ENCODE measurements at places on chromosomes 7 and 10. TPM values are rescaled to one million over a fixed set of nuclear protein-coding genes. Genes with fewer than 3 reads are reported as not detected.

The MMRN2 gene
- total RNA-seq: 0.06 TPM

The CH25H gene
- not detected for total RNA-seq

The NPSR1 gene
- not detected for total RNA-seq

The GSTK1 gene
- total RNA-seq: 90.7 TPM

The SUFU gene
- 0.40 TPM for total RNA-seq

The NXPH1 gene
- not detected for total RNA-seq

The NRG3 gene
- total RNA-seq: not detected

The OR9A2 gene
- total RNA-seq: not detected

The ENTPD1 gene
- 0.06 TPM for total RNA-seq

The CPA2 gene
- 0.11 TPM for total RNA-seq

DNA sequence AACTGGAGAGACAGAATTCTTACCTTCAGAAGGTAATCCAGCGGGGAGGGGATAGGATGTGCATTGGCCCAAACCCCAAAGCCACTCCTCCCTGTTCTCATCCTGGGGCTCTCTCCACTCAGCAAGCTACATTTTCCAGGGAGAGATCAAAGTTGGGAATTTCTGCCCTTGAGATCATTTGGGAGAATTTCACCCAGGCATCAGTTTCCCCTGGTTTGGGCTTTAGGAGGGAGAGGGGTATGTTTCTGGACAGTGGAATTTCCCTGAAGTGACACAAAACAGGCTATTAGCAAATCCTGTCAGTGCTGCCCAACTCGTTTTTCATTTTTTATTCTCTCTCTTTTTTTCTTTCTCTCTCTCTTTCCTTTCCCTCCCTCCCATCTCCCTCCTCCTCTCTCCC is 35.7 kb downstream of the CYP17A1 start:
- no peak for DNase-seq

DNA sequence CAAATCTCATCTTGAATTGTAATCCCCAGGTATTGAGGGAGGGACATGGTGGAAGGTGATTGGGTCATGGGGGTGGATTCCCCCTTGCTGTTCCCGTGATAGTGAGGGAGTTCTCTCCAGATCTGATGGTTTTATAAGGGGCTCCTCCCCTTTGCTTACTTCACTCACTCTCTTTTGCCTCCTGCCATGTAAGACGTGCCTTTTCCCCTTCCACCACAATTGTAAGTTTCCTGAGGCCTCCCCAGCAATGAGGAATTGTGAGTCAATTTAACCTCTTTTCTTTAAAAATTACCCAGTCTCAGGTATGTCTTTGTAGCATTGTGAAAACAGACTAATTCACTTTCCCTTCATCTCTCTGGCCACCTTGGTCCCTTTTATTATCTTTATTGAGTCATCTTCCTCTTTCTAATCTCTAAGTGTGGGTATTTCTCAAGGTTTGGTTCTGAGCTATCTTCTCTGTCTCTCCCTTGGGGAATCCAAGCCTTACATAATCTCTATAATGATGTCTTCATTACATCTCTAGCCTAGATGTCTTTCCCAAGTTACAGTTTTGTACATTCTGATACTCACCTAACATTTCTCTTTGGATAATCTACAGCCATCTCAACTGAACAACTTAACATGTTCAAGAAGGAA is 99.1 kb upstream of the JCAD start:
- DNase-seq: no peak

GRCh38 chr10:111648046-111648445 is 535.5 kb downstream of the GPAM start:
- DNase-seq: no peak

- DNase-seq: peak; percentile 58
Observed at GRCh38 chr7:44750921-44751571, 2.4 kb downstream of the ZMIZ2 start.

DNA sequence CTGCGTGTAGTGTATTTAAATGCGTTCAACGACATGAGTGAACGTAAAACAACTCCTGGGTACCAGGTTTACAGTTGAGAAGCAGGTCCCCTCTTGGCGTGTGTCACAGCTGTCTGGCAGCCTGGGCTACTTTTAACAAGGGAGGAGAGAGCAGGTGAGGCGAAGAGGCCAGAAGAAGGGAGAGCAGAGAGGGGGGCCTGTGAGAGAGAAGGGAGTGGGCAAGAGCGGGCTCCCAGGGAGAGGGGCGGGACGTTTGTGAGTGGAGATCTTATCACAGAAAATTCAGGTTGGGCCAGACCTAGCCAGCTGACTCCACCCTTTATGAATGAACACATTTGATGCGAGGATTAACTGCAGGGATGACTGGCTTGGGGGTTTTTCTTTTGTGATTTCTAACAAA is 154.0 kb downstream of the CAMK1D start:
- DNase-seq: no peak

GRCh38 chr10:75476985-75477384 is 45.6 kb downstream of the LRMDA start:
- no peak for DNase-seq

GRCh38 chr7:42359946-42360345 is 122.9 kb upstream of the GLI3 start:
- no peak for DNase-seq

GRCh38 chr10:45453639-45454255 is 79.7 kb downstream of the ALOX5 start:
- no peak for DNase-seq

DNA sequence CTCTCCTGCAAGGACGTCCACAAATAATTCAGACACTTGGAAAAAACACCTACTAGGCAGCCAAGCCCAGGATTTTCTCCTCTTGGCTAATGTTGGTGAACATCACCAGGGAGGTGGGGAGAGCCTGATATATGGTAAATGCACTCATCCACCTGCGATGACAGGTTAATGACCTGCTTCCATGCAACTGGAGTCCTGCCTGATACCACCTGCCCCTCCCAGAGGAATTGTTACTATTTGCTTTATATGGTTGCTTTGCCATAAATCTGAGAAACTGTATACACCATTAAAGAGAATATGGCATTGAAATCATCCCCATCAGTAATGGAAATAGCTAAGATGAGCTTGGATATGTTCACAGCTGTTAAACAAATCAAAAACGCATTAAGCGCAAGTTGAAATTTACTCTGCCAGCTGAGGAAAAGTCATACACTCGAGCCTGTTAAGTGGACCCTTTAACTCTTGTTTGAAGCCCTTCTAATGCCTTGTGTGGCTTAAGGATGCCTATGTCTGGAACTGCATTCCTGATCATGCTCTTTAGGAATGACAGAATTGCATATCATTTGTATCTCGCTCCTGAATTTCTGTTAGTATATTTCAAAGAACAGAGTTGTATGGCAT is 208.3 kb downstream of the PRPF18 start:
- DNase-seq: no peak

- no peak for DNase-seq
Observed at GRCh38 chr10:48246501-48246900, 28.0 kb downstream of the FRMPD2 start.

- no peak for DNase-seq
Observed at GRCh38 chr7:144728551-144728950, 107.3 kb downstream of the TPK1 start.

DNA sequence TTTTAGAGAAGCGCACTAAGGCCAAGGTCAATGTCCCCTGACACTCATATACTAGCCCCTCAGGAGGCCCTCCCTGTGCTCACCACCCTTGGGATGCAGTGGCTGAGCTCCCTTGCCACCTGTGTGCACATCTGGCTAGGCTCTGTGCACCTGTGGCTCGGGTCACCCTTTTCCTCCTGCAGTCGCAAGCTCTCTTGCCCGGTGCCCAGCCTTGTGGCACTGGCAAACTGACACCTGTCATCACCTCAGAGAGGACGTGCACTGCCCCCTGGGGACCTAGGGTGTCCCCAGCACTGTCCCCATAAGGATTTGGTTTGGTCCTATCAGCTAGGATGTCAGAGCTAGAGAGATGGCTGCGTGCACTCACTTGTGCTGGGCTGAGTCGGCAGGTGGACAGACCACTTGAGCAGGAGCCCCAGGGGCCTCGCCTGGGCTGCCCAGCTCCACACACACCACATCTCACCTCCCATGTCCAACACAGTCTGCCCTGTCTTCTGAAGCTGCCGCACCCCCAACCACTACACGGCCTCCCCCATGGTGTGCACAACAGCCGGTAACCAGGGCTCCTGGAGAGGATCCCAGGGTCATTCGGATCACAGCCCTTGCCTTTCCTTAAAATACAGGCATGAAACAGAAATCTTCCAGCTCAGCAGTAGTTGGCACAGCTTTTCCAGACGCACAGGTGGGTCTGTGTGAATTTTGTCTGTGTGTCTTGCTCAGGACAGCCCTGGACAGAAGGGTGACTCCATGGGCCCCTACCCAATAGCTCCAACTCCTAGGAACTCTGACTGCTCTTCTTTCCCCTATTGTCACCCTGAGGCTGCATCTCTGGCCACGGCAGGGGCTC is 111.0 kb downstream of the GRID1 start:
- no peak for DNase-seq

- DNase-seq: no peak
Observed at GRCh38 chr10:98320486-98321185, 52.6 kb upstream of the LOXL4 start.

- DNase-seq: no peak
Observed at GRCh38 chr10:84822931-84823630, 494.7 kb downstream of the CCSER2 start.

- DNase-seq: no peak
Observed at GRCh38 chr7:115368998-115369397, 447.1 kb downstream of the MDFIC start.

- no peak for DNase-seq
Observed at GRCh38 chr7:41890631-41891274, 187.9 kb upstream of the INHBA start.

DNA sequence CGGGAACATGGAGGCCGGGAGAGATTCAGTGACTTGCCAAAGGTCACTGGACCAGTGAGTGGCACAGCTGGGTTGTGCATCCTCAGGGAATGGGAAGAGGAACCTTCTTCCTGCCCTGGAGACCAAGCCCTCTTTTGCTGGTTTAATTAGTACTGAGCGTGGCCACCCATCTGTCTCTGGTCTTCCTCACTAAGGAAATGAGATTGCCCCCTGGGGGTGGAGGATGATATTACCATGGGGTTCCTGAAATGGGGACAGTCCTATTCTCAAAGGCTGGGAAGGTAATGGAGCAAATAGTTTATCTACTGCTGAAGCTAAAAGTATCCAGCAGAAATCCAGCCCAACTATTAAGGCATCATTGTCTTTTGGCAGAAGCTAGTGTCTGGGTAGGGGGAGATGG is 98.6 kb upstream of the FGFR2 start:
- peak; percentile 14 for DNase-seq

DNA sequence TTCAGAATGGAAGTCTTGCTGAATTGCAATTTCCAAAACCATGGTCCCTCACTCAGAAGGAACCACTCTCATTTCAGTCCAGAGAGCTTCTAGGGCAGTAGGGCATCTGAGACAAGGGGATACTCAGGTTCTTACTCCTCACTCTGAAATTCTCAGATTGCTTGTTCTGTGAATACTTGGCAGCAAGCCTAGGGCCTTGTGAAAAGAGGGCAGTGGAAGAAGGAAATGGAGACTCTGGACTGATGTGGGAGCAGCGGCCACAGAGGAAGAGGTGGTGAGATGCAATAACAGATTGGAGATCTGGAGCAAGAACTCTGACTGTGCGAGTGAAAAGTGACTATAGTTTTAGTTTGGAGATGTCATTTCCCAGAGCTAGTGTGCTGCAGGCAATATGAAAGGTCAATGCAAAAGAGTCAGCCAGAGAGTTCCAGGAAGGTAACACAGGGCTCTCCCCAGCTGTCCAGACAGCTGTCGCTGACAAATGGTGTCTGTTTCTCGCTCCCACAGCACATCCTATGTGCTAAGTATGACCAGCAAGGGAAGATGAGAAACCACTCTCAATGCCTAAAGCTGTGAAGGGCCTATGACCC is 291.6 kb upstream of the KIAA1217 start:
- peak; percentile 26 for DNase-seq

GRCh38 chr10:85602306-85602705 is 764.3 kb downstream of the GRID1 start:
- no peak for DNase-seq

GRCh38 chr7:31683445-31684225 is 3.4 kb upstream of the PPP1R17 start:
- DNase-seq: no peak

DNA sequence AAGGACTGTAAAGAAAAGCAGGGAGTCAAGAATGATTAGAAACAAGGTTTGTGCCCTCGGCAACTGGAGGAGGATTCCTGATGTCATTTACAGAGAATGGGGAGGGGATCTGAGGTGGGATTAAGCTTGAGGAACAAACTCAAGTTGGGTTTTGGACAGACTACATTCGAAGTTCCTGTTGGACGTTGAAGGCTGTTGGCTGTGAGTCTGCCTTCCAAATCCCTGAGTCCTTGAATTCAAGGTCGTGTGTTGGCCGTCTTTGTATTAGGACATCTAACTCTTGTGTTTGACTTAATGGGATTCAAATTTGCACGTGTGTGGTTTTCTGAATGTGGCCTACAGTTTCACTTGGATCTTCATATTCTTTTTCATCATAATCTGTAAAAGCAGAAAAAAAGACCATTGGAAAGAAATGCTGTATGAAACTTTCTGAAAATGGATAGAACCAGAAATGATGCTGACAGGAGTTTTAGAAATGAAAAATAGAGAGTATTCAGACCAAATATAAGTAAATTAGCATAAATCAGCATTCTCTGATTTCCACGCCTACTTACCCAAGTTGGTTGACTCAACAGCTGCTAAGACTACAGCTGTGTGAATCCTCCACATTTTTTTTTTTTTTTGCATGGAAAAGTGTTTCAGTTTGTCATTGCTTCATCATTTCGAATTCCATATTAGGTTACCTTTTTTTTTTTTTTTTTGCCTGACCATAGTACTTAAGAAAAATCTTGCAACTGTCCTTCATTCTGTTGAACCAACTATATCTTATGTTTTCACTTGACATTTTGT is 94.8 kb downstream of the KIAA1217 start:
- no peak for DNase-seq

DNA sequence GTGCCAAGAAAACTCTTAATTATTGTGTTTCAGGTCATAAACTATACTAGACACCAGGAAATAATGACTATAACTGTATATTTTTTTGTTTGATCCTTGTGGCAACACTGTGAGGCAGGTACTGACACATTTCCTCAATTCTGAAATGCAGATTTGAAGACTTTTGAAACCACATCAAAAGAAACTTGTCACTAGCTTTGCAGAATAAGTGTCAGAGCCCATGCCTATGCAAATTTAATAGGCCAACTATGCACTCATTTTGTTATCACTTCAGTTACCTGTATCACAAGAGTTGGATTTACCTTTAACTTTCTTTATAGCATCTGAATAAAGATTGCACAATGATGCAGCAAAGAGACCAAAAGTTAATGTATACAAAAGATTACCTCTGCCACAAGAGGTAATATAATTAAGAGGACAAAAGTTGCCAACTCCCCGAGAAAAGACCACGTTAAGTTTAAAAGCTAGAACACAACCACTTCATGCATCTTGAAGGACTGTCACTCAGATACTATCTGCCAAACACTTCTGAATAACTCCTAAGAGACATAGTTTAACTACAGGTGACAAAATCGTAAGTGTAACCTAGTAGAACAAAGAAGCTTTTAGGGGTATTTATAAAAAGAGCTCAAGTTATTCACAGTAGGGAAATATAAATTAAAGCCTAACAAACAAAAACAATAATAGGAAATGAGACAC is 80.5 kb downstream of the ELAPOR2 start:
- DNase-seq: no peak

GRCh38 chr10:31133792-31134310 is 102.2 kb upstream of the ZNF438 start:
- peak; percentile 67 for DNase-seq

GRCh38 chr10:88115407-88115806 is 252.0 kb downstream of the PTEN start:
- no peak for DNase-seq

All from Daoy (cell line).